ENCODE measurements at places on chromosomes 6 and 20. TPM values are rescaled to one million over a fixed set of nuclear protein-coding genes. Genes with fewer than 3 reads are reported as not detected.

The CDK5RAP1 gene
- 15.4 TPM for total RNA-seq

The GABRR1 gene
- not detected for total RNA-seq

The AVP gene
- not detected for total RNA-seq

The SPDEF gene
- not detected for total RNA-seq

The ARMC12 gene
- total RNA-seq, result 0.43 TPM

The SYCP2 gene
- total RNA-seq, result 3.1 TPM

All from dermis lymphatic vessel endothelial cell (primary cell).